Retina (tissue), 1 donor: ENCODE measurements at places on chromosomes 3 and 15.

DNA sequence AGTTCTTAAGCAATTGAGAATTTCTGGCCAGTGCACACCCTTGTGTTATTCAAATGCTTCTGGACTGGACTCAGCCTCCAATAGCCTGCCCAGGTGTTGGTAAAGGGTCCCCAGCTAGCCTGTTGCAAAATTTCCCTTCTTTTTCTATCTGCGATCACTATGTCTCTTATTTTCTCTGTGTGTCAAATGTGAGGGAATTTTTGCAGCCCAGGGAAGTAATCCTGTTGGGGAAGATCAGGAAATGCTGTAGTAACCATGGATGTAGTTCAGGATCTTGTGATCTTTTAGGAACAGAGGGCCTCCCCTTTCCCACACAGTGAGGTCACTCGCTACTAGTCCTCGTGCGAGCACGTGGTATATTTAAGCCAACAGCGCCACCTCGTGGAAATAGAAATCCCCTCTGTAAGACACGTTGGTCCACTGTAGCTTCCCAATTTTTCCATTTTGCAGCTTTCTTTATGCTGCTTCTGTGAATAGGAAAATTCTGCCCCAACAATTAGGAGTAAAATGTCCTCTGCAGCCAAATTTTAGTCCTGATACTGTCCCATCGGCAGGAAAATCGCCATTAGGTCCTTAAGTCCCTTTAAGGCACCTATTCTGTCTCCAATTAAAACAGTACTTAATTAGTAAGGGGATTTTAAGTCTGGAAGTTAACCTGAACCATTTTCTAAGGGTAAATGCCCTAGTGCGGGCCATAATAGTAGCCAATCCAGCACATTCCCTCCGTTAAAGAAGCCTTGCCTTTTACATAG, 4.0 kb upstream of the SMCO1 start:
- DNase-seq: no peak

DNA sequence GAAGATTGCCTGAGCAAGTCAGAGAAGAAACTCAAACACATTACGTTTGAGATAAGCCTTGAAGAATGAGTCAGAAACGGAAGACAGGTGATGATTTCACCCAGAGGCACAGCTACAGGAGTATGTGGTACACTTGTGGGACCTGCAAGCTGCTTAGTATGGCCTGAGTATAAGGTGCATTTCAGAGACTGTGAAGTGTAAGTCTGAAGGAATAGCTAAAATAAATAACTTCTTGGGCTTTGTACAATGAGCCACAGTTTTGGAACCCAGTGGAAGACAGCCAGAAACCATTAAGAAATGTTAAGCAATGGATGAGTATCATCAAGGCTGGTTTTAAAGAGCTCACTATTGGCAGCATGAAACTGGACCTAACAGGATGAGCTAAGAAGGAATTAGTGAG, 826.2 kb downstream of the ROBO1 start:
- no peak for DNase-seq

DNA sequence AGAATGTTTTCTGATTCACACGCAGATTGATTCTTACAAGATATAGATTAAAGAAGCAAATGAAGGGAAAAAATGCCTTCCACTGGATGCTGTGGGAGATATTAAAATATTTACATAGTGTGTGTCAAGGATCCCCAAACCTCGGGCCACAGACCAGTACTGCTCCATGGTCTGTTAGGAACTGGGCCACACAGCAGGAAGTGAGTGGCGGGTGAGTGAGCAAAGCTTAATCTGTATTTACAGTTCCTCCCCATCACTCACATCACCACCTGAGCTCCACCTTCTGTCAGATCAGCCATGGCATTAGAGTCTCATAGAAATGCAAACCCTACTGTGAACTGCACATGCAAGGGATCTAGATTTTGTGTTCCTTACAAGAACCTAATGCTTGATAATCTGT, 552.6 kb upstream of the GOLIM4 start:
- DNase-seq: no peak

GRCh38 chr15:68278595-68279405, 1.3 kb downstream of the FEM1B start:
- DNase-seq: no peak
